ENCODE measurements at places on chromosomes 1 and 21.

- no peak for DNase-seq
These were observed 72.4 kb downstream of the POU2F1 start for GRCh38 chr1:167293057-167293456.

DNA sequence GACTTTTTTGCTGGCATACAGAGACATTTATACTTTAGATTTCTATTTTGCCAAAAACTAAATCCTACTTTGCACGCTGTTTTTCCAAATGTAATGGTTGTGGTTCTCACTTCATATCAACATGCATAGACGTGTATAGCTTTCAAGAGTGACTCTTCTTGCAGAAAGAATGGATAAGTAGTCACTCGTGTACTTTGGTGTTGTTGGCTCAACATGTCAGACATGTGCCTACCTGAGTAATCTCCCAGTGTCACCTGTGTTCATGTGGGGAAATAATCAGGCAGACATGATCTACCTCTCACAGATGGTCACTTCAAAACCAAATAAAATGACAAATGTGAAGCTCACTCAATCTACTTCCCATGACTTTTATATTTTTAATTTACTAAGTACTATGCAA, 73.1 kb downstream of the GPR88 start:
- no peak for DNase-seq

GRCh38 chr1:228334954-228335353, 71.7 kb downstream of the TRIM11 start:
- DNase-seq = no peak

DNA sequence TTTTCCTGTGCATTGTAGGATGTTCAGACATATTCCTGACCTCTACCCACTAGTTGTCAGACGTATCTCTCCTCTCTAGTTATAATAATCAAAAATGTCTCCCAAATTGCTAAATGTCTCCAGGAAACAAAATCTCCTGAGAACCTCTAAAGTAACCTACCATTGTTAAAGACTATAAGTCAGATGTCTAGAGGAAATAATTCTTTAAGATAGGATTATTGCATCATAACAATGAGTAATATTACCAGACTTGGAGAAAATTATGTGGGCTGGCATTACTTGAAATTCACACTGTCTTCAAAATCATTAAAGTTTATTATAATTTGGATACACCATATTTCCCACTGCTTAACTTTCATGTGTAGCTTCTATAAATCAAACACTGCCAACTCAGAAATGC, 643.0 kb upstream of the ADGRL2 start:
- no peak for DNase-seq

GRCh38 chr1:190679983-190680382, 202.3 kb upstream of the BRINP3 start:
- no peak for DNase-seq

- no peak for DNase-seq
These were observed 8.5 kb downstream of the VPS45 start for GRCh38 chr1:150076066-150076465.

- no peak for DNase-seq
These were observed 100.8 kb upstream of the SLC45A1 start for GRCh38 chr1:8217011-8217711.

DNA sequence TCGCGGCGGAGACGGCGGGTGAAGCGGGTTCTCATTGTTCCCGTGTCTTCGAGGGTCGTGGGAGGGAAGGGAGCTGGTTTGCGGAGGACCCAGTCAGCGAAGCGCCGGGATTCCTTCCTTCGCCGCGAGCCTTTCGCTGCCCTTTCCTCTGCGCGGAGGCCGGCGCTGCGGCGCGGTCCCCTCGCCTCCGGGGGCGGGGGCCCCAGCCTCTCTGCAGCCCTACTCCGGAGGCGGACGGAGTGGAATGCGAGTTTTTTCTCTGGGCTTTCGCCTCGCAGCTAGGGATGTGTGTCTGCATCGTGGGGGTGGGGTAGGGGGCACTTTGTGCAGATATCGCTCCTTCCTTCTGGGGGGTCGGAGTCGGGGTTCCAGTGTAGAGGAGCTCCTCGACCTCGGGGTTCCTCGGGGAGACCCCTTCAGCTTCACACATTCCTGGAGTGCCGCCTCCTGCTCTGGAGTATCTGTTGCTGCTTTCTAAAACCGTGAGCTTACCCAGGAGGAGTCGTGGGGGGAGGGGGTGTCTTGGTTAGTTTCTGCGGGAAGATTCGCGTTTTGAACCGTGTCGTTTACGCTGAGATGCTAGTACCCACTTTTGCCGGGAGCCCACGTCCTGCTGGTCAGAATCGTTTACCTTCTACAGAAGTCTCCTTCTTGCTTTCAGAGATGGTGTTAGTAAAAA, 595 bp downstream of the RNF2 start:
- DNase-seq = no peak
